Caki2 (cell line): ENCODE measurements at places on chromosomes 7 and 10. TPM values are rescaled to one million over a fixed set of nuclear protein-coding genes. Genes with fewer than 3 reads are reported as not detected.

CPVL gene
- total RNA-seq: not detected in 2 replicates

AGR3 gene
- not detected in 2 replicates for total RNA-seq

OPALIN gene
- total RNA-seq: not detected in 2 replicates

CPN1 gene
- not detected in 2 replicates for total RNA-seq

FAM25A gene
- total RNA-seq: not detected in 2 replicates

TRIM74 gene
- total RNA-seq: 0.96 TPM in 1 of 2 replicates, not detected in the other

CALHM1 gene
- not detected in 2 replicates for total RNA-seq

NOS3 gene
- 2.9 and 12.0 TPM in 2 replicates for total RNA-seq

IKZF1 gene
- not detected in 2 replicates for total RNA-seq

AKR1D1 gene
- total RNA-seq: not detected in 2 replicates

DNA sequence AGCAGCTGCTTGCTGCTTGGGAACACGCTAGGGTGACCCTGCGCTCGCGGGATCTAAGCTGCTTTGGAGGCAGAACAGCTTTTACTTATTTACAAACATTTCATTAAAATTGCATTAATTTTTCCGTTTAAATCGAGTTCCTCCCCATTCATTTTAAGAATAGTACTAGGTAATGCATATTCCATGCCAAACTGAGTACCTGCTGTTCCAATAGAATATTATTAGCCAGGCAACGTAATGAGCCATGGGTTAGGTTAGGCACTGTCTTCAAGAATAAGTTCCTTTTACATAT, 860 bp downstream of the EXOC6 start:
- no peak for DNase-seq

DNA sequence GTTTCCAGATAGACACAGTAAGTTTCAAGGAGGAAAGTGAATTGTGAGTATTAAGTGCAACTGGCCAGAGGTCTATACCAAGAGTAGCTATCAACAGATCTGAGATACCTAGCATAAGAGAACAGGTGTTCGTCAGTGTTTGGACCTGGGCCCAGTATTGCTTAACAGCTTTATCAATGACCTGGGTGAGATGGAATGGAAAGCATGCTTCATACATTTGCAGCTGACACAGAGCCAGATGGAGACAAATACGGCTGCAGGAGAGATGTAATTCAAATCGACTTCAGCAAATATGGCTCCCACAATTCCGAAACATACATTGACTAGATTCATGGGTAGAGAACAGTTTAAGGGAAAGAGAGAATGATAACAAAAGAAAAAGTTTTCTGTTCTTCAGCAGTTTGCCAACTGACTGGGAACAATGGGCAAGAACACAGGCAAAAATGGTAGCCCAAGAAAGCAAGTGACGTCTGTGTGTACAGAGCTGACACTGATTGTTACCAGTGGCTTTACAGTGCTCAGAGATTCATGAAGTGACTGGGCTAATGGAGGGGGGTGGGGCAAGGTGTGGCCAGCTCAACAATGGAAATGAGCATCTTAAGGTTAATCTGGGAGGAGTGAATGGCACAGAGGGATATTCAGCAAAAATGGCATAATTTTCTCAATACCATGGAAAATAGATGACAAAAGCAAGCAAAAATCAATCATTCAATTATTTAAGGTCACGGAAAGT, 28.0 kb upstream of the COBL start:
- no peak for DNase-seq

DNA sequence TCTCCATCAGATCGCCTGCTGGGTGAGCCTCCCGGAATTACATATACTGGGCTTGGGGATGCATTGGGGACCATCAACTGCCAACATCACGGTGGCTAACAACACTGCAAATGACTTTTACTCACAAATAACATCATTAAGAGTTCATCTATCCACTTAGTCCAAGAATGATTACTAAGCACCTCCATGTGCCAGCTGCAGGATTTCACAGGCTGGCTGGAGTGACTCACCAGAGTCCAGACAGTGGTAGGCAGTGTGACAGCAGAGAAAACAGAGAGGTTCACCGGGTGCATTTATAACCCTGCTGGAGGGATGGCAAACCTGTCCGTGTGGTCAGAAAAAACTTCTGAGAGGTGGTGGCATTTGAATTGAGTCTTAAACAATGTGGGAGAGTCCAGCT, 3.2 kb upstream of the IGFBP3 start:
- peak; percentile 90 for DNase-seq

DNA sequence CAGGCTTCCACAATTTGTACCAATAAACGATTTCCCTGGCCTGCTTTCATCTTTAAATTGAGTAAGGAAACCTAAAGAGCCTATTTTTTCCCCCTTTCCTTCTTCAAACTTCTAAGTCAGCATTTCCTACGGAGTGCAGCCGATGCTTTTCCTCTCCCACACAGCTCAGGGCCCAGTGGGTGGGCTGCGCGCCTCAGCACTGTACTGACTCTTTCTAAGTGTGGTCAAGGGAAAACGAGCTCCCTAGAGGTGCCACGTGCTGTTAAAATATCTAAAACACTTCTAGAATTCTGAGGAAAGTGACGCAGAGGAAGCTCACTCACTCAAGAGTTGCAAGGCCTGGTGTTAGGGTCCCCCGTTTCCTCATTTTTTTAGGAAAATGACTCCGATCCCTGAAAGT, 29.0 kb downstream of the STEAP1B start:
- no peak for DNase-seq

GRCh38 chr10:96124230-96125141, 5.6 kb upstream of the ZNF518A start:
- DNase-seq: peak; percentile 73

DNA sequence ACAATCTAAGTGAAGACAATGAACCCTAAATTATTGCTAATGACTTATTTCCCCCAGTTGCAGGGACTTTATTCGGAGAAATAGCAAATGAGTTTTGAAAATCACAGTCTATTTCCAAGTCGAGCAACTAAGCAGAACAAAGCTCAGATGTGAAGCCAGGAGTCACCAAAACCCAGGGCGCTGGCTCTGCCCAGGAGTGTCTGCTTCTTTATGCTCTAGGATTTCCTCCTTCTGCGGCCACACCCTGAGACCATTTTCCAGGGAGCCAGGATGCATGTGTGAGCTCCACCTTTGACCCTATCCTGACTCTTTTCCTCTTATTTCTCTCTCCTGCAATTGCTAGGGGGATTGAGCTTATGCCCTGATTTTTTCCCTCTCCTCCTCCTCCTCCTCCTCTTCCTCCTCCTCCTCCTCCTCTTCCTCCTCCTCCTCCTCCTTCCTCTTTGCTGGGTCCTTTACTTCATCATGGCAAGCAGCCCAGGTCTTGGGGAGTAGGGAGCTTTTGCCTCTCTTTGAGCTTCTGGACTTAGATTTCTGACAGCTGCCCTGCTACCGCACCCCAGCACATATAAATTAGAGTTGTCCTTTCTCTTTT, 234.4 kb downstream of the ARL4A start:
- no peak for DNase-seq

DNA sequence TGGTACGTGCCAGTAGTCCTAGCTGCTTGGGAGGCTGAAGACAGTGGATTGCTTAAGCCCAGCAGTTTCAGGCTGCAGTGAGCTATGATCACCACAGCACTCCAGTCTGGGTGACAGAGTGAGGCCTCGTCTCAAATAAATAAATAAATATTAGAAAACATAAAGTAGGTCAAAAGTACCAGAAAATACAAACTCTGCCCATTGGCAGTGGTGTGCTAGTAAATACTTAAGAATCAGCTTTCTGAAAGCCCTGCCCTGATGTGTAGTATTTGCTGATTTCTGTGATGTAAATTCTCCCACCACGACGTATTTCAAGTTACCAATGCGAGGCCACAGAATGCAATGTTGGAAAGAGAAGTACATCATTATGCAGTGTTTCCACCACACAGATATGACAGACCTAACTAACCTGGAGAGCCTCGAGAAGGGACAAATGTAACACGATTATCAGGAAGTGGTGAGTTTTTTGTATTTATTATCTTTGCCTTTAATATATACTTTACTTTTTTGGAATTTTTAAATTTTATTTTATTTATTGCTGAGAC, 11.8 kb upstream of the MAP3K8 start:
- DNase-seq: no peak

- no peak for DNase-seq
These were observed 5.5 kb upstream of the VGF start for GRCh38 chr7:101170617-101171441.

DNA sequence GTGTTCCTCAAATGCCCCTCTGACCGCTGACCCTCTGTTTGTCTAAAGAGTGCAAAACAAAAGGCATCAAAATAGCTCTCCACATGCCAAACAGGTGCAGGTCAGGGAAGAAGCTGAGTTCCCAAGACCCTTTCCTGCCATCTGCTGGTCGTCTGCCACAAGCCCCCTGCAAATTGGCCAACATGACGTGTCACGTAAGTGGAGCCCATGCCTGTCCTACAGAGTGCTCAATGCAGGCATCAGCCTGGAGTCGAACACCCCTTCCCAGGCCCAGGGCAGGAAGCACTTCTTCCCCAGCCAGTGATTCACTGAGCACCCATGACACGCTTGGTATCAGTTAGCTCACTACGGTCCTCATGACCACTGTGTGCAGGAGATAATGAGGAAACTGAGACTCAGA, 14.1 kb downstream of the TMEM72 start:
- DNase-seq: no peak

GRCh38 chr10:78313048-78313381, 279.4 kb downstream of the RPS24 start:
- no peak for DNase-seq

DNA sequence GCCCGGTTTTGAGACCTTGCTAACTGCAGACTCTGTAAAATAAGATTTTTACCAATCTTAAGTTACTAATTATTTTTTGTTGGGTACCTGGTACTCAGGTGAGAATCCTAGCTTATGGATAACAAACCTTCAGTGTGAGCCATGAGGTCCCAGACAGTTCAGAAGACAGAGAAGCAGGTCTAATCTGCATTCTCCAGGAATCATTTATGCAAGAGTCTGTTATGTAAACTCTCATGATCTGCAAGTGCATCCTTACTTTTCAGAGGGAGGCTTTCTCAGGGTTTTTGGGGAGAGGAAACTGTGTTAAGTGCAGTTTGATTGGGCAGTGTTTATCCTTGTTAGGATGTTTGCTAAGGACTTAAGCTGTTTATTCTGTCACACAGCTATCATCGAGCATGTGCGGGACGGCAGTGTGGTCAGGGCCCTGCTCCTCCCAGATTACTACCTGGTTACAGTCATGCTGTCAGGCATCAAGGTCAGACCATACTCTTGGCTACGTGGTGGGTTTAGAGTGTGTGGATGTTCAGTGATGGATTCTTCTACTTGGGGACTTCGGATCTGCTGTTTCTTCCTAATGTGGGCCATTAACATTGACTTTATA, 50.2 kb downstream of the SND1 start:
- DNase-seq: no peak

DNA sequence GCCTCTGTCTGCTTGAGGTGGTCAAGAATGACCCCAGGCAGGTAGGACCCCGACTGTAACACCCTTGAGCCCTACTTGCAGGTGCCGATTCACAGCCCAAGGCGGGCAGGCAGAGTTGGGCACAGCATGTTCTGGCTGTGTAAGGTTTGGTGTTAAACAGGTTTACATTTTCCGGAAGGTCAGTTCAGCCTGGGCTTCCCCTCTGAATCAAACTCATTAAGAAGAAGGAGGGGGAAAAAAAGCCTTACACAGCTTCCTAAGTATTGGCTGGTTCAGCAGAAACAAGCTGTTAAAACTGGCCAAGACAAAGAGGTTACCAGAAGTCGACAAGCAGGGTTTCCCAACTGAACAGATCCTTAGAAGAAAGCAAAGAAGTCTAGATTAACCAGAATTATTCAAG, 132.7 kb downstream of the PRPF18 start:
- no peak for DNase-seq

GRCh38 chr7:32204361-32205018, 134.3 kb upstream of the PDE1C start:
- peak; percentile 57 for DNase-seq

DNA sequence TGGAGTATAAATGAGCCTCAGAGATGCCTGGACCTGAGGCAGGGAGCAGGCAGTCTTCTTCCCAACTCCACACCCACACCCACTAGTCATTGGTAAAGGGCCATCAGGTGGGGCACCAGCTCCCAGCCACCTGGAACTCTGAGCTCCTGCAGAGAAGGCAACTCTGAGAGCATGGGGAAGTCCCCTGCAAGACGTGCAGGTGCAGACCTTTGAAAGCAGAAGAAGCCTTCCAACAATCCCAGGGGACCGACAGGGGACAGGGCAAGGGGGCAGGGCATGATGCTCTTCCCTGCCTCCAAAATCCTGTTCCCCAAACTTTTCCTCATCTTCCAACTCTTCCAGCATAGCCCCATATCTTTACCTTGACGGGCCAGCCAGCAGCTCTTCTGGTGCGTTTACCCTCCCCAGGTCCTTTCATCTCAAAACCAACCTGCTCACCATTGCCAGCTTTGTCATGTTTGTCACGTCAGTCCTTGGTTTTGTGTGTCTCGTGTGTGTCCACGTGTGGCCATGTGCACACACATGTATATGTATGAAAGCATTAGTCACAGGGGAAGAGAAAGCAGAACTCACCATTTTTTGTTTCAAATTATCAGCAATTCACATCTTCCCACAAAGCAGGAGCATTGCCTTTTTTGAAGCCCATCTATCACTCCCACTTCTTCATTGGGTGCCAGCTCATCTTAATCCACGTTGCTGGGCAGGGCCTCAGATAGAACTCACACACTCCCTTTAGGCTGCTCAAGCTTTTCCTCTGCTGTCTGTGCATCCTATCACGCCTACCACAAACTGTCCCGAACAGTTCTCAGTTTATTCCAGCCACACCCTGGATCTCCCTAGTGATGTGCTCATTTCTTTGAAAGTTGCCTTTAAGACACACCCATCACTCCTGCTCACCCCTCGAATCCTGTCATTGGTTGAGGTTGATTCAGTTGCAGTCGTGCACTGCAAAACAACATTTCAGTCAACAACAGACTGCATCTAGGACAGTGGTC, 41.0 kb upstream of the AMPH start:
- no peak for DNase-seq

DNA sequence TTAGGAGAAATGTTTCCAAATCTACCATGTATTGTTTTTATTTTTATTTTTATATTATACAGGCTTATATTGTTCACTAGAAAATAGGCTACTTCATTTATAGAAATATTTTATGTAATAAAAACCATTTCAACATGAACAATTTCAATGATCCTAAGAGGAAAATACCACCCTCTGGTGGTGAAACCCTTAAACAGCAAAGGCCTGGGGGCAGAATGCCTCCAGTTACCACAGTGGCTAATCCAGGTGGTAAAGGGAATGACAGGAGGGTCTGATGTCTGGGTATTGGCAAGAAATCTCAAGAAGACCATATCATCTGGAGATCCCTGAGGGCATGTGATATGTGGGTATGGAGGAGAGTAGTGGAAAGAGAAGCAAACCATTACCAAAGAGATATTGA, 19.3 kb downstream of the MACC1 start:
- no peak for DNase-seq

GRCh38 chr10:110286841-110287240, 17.9 kb downstream of the SMNDC1 start:
- DNase-seq: no peak

DNA sequence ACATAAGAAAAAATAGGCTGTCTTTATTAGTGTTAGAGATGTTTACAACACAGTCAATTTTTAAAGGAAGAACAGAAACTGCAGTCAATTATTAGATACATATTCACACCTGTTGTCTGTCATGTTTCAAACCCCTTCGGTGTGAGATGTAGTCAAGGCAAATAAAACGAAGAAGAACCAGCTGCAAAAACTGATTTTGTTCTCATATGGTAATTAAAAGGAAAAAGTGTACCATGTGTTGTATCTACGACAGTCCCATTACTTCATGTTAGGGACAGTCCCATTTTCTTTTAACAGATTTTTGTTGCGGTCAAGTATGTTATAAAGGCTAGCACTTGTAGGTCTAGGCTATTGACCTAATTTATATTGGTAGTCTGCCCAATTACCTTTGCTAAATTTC, 149.4 kb downstream of the LRRN3 start:
- no peak for DNase-seq
